ENCODE measurements at places on chromosomes 16 and 17. TPM values are rescaled to one million over a fixed set of nuclear protein-coding genes. Genes with fewer than 3 reads are reported as not detected.
A peak's percentile ranks its signal among the peaks of the same experiment; 100 is the strongest.

DNA sequence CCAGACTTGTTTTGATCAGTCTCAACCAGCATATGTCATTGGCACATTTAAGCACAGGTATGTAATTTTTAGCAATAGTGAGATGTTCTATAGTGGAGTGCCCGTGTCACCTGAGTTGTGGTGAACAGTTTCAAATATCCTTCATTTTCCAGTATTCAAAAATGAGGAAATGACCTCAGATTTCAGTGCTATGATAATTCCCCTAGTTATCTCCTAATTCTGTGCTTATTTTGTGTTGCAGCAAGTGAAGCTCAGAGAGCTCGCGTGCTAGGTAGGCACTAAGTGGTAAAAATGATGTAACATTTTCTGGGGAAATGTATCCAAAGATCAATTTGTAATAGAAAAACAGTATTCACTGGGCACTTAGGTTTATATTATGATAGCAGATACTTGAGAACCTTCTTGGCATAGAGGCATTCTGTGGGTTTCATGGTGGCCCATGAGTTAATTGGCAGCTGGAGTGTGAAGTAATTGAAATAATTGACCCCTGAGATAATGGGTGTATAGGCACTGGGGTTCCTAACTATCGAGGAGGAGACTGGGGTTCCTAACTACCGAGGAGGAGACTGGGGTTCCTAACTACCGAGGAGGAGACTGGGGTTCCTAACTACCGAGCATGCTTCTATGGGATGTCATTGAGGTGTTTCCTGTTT lies 159.1 kb downstream of the PRKCA start:
- no peak for DNase-seq

DNA sequence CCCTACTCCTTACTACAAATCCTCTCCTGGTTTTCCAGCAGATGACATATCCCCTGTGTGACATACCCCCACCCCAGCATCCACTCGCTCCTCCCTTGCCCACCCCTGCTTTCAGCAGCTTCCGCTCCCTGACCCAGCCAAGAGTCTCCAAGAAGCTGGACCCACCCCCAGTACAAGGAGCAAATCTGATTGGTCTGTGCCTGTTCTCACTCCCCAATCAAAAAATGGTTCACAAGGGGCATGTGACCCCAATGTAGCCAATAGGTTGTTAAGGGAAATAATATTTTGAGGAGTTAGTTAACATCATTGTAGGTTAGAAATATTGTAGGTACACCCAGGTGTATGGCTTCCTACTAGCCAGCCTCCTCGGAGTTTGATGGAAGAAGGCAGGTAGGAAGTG lies 70.1 kb downstream of the GP2 start:
- no peak for DNase-seq

DNA sequence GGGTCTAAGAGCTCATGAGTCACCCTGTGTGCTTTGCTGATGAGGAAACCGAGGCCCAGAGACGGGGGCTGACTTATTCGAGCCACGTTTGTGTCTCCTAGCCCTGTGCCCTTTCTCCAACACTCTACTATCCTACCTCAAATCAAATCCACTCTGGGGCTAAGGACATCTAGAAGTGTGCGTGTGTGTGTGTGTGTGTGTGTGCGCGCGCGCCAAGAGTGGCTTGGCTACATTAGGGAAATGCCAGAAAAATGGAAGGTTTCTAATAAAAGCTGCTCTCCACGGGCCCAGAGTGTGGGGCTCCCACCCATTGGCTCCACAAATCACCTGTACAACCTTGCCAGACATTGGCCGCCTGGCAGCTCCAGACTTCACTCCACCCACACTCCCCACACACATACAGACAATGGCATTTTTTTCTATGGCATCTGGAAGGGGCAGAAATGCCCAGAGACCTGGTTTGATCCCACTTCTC lies 30.3 kb upstream of the PHOSPHO1 start:
- DNase-seq = peak; percentile 89

The SLC47A2 gene
- polyA plus RNA-seq = not detected

The IRX6 gene
- not detected for polyA plus RNA-seq
